AML-193 (cell line): ENCODE measurements at places on chromosomes 5 and 9.

DNA sequence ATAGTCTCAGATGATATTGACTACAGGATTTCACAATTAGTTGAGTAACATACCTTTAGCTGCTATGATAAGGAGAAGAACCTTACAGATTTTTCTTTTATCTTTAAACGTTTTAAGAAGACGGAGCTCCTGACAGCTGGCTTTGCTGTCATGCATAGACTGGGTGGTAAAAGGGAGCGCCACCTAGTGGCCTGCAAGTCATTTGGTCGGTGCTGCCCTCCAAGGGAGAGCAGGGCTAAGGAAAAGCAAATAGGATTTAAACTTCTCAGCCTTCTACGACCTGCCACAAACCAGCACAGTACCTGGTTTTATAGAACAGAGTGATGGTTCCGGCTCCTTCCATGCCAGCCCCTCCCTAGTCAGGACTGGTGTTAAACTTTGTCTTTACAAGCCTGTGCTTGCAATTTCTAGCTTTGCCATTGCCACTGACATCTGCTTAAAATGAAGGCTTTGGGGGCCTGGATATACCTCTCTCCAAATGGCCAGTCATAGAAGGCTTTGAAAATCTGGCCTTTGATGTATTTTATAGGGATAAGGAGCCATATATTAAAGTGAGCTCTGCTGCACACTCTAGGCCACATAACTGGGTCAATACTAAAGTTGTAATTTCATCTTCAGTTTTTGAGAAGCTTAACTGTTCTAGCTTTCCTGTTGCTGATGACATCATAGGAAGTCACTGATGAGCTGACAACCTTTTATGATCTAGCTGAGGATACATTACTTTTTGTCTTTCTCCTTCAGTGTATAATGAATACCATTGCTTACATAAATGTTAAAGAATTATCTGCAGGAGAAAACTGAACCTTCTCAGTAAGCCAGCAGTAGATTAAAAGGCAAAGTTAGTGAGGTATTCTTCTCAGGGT lies 31.1 kb upstream of the ADAMTSL1 start:
- peak; percentile 37 for DNase-seq

GRCh38 chr5:84382363-84383295 lies 2.1 kb downstream of the EDIL3 start:
- no peak for DNase-seq

- no peak for DNase-seq
Measured at GRCh38 chr5:156120777-156121176, 206.2 kb upstream of the SGCD start.

- no peak for DNase-seq
Measured at GRCh38 chr5:173159256-173159655, 14.9 kb downstream of the BNIP1 start.

- DNase-seq, result no peak
Measured at GRCh38 chr9:109399258-109399767, 78.5 kb upstream of the EPB41L4B start.

DNA sequence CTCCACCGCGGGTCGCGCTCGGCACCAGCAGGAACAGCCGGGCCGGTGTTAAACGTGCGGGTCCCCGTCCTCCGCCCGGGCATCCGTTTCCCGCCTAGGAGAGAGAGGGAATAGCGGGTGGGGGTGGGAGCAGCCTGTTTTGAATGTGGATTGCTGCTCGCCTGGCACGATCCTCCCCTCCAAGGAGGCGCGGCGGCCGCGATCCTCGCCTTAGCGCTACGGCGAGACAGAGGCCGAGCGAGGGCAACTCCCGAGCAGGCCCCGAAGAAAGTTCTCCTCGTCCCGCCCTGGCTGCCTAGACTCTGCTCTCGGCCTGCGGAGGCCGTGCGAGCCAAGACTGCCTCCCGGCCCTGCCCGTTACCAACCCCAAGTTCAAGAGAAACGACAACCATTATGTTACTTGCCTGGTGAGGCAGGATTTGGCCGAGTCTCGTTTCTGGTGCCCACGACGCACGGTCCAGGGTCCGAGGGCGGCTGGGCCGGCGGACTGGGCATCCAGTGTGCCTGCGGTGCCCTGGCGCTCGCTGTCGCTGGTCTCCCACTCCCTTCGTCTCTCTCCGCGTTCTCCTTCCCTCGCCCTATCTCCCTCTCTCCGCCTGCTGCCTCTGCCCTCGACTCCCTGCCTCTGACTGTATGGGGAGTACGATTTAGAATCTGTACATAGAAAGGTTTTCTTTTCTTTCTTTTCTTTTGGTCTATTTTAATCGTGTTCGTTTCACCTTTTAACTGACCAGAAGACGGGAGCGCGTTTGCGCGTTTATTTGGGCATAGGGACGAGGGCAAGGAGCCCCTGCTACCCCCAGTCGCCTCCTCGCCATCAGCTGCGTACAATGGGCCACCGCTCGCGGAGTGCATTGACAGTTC lies 724 bp downstream of the NR2F1-AS1 start:
- DNase-seq, result no peak

DNA sequence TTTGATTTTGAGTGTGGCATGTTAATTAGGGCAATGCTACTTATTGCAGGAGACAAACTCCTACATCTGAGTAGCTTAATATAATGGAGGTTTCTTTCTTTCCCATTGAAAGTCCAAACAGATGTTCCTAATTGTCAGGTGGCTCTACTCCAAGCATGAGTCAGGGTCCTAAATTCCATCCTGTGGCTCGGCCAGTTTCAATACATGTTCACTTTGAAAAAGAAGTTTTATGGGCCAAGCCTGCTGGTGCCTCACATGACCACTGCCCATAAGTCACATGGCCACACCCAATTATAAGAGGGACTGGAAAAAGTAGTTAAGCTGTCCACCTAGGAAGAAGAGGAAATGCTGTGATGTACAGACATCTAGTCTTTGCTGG lies 170.4 kb downstream of the ARRDC3 start:
- DNase-seq, result no peak

GRCh38 chr9:136306211-136307208 lies 2.6 kb upstream of the CCDC187 start:
- no peak for DNase-seq

- DNase-seq, result no peak
Measured at GRCh38 chr5:161098516-161098915, 246.5 kb upstream of the ATP10B start.

DNA sequence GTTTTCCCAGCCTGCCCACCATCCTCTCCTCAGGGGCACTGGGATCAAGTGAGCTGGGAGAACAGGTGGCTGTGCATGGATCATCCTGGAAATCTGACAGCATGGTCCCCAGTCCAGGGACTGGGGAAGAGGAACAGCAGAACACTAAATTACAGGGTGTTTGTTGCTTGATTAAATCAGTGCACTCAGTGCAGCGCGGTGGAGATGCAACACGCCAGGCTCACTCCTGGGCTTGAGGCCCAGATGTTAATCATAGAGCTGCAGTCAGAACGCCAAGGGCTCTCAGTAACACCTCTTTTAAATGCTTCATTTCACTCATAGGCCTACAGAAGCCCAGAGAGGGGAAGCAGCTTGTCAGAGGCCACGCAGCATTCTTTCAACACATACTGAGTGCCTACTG lies 14.2 kb upstream of the LARP1 start:
- DNase-seq, result no peak
